ENCODE measurements at places on chromosomes 12 and 14.

GRCh38 chr12:46946137-46946536 lies 120.3 kb upstream of the SLC38A4 start:
- DNase-seq = no peak

GRCh38 chr14:89455412-89455811 lies 38.4 kb upstream of the FOXN3 start:
- no peak for DNase-seq

DNA sequence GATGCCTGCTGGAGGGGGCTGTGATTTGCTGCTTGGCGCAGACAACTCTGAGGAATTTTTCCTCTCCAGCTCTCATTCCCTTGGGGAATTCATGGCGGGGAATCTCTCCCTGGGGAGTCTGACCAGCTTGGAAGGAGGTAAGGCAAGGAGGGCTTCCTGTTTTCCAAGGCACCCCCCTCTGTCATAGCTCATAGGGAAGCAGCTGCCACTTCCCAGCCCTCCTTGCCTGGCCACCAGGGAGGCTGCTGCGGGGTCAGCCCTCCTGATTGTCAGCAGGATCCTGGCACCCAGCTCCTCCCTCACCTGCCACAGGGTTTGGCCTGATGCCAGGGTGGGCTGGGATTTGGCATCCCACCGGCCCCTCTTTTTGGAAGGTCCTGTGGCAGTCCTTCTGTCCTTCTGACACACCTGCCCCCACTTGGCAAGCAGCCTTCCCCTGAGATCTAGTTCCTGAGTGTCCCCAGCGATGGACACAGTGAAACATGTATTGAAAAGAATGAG lies 74.9 kb downstream of the TSPAN9 start:
- DNase-seq = no peak

- peak; percentile 34 for DNase-seq
Measured at GRCh38 chr14:59028476-59029202, 159.8 kb upstream of the DAAM1 start.

DNA sequence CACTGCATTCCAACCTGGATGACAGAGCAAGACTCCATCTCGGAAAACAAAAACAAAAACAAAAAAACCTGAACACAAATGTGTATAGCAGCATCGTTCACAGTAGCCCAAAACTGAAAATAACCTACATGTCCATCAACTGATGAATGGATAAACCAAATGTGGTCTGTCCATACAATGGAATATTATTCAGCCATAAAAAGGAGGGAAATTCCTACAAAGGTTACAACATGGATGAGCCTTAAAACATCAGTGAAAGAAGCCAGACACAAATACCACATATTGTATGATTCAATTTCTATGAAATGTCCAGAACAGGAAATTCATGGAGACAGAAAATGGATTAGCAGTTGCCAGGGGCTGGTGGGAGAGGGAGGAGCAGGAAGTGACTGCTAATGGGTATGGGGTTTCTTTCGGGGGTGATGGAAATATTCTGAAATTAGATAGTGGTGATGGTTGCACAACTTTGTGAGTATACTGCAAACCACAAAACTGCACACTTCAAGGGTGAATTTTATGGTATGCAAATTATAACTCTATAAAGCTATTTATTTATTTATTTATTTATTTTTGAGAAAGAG lies 4.0 kb downstream of the MYL2 start:
- no peak for DNase-seq

- no peak for DNase-seq
Measured at GRCh38 chr14:64279704-64280668, 14.2 kb downstream of the ESR2 start.

DNA sequence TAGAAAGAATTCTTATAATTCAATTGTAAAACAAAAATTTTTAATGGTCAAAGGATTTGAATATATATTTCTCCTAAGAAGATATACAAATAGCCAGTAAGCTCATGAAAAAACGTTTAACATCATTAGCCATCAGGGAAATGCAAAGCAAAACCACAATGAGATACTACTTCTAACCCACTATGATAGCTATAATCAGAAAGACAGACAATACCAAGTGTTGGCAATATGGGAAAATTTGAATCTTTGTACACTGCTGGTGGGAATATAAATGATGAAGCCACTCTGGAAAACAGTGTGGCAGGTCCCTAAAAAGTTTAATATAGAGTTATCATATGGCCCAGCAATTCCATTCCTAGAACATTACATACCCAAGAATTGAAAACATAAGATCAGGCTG lies 25.4 kb downstream of the RALGAPA1 start:
- DNase-seq = no peak

- no peak for DNase-seq
Measured at GRCh38 chr12:8603286-8603685, 9.4 kb downstream of the AICDA start.

DNA sequence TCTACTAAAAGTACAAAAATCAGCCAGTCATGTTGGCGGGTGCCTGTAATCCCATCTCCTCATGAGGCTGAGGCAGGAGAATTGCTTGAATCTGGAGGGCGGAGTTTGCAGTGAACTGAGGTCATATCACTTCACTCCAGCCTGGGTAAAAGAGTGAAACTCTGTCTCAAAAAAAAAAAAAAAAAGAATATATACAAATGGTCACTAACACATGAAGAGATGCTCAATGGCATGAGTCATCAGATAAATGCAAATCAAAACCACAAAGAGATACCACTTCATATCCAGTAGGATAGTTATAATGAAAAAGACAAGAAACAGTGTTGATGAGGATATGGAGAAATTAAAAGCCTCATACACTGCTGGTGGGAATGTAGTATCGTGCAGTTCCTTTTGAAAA lies 33.6 kb upstream of the METAP2 start:
- no peak for DNase-seq

DNA sequence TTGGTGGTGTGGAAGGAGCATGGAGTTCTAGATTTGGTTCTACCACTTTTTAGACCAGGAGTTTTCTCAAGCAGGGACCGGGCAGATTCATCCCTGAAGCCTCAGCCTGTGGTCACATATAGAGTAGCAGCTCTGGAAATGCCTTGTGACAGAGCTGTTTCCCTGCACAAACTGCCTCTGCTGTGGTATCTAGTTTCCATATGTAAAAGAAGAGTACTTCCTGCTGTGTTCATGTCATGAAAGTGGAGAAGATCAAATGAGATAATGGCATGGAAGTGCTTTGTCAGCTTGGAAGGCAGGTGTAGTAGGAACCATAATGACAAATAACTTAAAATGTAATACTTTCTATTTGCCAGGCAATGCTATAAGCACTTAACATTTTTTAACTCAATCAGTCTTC lies 26.1 kb downstream of the OTUB2 start:
- DNase-seq = no peak

GRCh38 chr12:67589078-67589477 lies 59.5 kb upstream of the DYRK2 start:
- DNase-seq = no peak

DNA sequence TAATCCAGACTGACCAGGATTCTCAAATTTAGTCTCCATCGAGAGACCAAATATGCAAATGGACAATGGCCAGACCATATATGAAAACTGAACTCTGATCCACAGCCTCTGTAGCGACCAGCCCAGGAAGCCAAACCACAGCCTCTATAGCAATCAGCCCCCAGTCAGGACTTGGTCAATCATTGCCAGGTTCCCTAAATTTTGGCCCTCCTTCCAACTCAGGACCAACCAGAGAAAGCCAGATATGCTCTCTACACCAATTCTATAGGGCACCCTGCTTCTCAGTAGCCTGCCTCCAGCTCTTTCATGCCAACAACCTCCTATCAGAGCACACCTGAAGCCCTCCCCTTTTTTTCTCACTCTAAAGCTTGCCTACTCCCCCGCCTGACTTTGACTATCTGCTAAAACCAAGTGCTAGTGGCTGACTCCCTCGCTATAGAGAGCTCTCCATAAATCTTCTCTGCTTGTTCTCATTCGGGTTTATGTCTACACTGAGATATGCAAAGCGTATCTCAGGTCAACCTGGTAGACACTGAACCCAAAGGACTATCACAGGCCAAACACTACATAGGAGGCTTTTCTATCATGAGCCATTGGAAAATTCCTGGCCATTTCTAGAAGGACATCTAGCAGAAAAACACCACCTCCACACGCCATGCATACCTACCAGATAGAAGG lies 110.5 kb upstream of the FUT8 start:
- DNase-seq = no peak

DNA sequence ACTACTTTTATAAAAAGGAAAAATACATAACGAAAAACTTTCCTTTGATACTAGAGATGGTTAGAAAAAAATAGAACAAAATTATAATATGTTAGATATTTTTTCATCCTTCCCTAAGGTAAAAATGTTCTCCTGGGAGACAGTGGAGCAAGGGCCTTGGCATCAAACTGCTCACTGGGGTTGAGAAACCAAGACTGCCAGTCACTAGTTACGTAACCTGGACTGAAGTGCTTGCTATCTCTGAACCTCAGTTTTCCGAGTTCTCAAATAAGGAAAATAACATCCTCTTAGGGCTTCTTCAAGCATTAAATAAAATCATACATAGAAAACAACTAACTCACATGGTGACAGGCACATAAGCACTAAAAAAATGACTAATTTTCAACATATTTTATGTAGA lies 48.2 kb upstream of the FRMD6 start:
- no peak for DNase-seq

GRCh38 chr14:73795974-73796373 lies 55.7 kb upstream of the PTGR2 start:
- no peak for DNase-seq

GRCh38 chr14:51201890-51202289 lies 38.2 kb upstream of the TMX1 start:
- DNase-seq = no peak

GRCh38 chr14:104601786-104602185 lies 2.8 kb downstream of the TMEM179 start:
- no peak for DNase-seq

- no peak for DNase-seq
Measured at GRCh38 chr12:92605621-92606170, 97.1 kb upstream of the PLEKHG7 start.

DNA sequence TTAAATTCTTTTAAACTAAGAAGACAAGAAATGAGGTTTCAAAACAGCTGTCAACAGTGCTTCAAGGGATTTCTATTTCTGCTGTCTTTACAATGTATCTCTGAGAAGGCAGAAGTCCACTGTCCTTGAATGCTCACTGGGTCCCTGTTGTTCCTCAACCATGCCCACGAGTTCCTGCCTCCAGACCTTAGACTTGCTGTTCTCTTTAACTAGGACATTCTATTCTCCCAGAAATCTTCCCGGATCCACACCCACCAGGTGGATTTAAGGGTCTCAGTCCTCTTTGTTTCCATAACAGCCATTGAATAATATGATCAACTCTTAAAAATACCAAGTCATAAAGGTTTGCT lies 6.7 kb upstream of the SLC41A2 start:
- no peak for DNase-seq

DNA sequence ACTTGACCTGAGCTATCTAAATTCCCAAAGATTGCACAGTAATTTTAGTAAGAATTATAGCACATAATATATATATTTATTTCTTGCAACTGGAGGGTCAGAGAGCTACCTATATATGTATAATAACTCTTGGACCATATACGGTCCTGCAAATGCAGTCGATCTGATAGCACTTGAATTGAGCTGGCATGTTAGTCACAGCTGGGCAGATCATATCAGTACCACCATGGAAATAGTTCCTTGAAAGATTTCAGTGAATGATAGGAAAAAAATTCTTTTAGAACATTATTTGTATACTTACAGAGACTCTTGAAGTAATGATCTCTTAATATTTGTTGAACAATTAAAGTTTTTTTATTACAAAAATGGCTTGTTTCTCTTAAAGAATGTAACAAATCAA lies 94.5 kb upstream of the MON2 start:
- no peak for DNase-seq

DNA sequence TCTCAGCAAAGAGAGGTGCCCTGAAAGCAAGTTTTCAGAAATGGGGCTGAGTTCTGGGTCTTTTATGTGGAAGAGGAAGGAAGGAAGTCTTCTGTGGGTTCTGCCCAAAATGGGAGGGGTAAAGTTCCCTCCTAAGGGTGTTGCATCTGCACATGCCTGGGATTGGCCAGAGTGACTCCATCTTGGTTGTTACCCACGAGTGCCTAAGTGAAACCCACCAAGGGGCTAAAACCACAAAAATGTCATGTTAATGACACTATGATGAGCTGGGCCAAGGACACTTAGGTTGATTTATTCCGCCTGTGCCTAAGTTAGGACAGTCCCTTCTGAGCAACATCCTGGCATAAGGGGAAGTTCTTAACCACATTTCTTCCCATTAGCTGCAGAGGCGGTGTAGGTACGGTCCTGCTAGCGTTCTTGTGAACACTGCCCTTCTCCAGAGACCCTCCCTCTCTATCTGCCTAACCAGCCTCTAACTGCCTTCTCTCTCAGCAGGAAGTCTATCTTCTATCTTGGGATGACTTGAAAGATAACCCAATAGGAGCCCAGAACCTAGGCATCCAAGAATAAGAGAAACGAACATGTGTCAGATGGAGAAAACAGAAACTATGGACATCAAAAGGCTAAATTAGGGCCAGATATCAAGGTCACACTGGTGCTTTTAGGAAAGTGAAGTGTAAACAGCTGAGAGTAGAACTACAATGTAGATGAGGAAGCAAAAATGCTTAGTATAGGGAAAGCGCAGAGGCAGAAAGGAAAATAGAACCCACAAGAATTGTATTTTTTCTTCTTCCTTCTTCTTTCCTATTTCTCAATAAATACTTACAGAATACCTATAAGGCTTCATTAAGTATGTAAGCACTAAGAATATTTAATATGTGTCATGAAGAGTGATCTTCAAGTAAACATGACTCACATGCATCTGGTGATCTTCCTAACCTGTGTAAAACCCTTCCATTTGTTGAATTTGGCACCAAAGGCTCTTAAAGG lies 104.2 kb upstream of the AMN1 start:
- no peak for DNase-seq

DNA sequence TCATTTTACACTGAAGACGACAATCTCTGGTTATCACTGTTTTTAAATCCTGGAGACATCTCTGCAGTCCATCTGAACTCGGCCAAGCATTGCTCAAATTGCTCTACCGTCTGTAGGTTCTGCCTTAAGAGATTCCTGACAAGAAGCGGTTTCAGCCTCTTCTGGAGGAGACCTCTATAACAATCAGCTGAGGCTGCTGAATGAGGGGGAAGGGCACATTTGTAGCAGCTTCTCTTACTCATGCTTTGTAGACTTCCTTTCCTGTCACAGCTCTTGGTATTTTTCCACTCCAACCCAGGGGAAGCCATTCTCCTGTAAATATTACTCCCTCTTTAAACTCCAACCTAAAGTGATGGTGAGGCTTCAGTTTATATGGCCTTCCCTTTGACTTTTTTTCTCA lies 3.0 kb downstream of the ARG2 start:
- no peak for DNase-seq

GRCh38 chr12:53115112-53115890 lies 12.0 kb downstream of the SOAT2 start:
- no peak for DNase-seq

DNA sequence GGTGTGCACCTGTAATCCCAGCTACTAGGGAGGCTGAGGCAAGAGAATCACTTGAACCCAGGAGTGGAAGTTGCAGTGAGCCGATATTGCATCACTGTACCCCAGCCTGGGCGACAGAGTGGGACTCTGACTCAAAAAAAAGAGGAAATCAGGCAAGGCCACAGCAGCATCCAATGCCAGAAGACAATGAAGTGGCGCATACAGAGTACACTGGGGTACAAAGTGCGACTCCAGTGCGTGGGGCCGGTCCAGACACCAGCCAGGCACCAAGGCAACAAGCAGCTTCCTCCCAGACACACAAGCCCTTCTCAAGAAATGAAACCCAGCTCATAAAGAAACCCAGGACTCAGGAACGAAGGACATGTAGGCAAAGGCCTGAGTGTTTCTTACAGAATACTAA lies 28.2 kb downstream of the TTC7B start:
- no peak for DNase-seq

Measured in brain pericyte (primary cell).